ENCODE measurements at places on chromosomes 12 and 14.

DNA sequence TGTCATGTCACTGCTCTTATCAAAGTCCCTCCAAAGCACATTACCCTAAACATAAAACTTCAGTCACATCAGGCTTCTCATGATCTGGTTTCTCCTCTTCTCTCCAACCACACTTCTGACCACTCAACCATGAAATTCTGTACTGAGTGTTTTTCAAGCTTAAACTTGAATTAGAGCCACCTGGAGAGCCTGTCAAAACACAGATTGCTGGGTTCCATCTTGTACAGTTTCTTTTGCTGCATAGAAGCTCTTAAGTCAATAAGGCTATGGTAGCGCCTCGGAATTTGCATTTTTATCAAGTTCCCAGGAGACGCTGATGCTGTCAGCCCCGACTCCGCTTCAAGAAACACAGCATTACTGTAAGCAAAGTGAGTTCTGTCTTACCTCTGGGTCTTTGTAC, 16.4 kb upstream of the SRRM4 start:
- DNase-seq: no peak

- no peak for DNase-seq
These were observed 2.9 kb downstream of the TCHP start for GRCh38 chr12:109902891-109903418.

DNA sequence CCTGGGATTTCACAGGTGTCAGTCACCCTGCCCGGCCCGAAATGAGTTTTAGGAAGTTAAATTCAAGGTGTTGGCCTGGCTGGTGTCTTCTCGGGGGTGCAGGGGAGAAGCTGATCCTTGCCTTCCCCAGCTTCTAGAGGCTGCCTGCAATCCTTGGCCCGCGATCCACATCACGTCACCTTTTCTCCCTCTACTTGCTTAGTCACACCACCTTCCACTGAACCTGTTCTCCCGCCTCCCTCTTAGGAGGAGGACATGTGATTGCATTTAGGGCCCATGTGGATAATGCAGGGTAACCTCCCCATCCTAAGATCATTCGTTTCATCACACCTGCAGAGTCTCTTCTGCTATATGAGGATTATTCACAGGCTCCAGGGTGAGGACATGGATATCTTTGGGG, 25.4 kb upstream of the ATXN2 start:
- DNase-seq: no peak

- no peak for DNase-seq
These were observed 24.4 kb upstream of the CRACR2A start for GRCh38 chr12:3777206-3777809.

DNA sequence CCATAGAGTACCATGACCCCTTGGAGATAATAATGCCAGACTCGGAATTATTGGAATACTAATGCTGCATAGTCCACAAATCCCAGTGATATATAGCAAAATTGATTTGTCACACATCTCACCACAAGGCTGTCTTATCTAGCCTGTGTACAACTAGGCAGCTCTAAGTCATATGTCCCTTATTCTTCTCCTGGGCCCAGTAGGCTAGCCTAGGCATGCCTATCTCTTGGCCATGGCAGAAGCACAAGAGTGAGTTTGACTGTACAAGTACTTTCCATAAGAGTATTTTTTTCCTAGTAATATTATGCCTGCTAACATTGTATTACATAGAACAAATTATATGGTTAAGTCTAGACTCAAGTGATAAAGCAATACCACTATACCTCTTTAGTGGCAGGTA, 1122.1 kb upstream of the SEL1L start:
- no peak for DNase-seq

DNA sequence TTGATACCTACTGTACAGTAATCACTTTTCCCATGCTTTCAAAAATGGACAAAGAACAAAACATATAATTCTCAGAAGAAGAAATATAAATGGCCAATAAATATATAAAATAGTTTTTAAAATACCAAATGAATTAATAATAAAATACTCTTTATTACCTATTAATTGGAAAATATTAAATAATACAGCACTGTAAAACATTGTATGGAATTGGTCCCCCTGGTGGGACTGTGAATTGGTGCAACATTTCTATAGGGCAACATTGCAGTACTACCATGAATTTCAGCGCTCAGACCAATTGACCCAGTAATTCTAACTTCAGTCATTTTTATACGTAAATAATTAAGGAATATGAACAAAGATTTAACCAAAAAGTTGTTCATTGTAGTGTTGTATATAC, 162.6 kb downstream of the PELI2 start:
- no peak for DNase-seq

- DNase-seq: no peak
These were observed 721 bp upstream of the CTSG start for GRCh38 chr14:24576771-24577170.

GRCh38 chr14:92549859-92550230, 36.3 kb downstream of the RIN3 start:
- DNase-seq: no peak

DNA sequence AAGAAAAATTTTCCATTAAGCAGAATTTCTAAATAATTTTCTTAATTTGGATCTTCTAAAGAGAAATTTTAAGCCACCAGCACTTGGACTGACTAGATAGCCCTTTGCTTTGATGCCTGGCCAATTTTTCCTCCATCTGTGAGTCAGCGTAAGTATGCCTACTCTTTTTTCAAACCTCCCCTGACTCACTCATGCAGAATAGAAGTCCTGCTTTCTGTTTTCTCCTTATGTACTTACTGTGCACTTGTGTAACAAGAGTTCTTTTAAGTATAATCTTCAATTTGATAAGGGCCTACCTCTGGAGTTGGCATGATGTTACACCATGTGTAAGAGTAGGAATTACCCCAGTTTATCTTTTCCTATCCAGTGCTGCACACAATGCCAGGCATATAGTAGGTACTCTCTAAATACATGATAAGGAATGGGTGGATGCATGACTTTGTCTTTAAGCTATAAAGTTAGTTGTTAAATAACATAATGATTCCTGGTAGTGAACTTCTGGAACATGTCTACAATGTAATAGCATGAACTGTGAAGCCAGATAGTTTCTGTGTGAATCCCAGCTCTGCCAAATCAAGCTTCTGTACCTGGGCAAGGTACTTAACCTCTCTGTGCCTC, 329.6 kb downstream of the TMTC2 start:
- no peak for DNase-seq

- DNase-seq: no peak
These were observed 161.9 kb downstream of the CRADD start for GRCh38 chr12:93839064-93839463.

DNA sequence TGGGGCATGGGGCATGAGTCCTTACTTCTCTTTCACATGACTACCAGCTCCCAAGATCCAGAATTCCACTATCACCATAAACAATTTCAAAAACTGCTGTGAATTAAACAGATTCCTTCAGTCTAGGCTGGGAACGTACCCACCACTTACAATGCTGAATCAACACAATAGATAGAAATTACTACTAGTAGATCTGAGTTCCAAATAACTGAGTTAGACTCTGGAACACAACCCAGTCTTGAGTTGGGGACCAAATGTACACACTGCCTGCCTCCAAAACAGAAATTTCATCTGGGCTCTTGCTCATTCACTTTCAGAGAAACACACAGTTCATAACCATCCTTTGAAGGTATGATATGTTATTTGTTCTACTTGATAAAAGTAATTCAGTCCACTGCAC, 8.9 kb downstream of the CORO1C start:
- DNase-seq: no peak

DNA sequence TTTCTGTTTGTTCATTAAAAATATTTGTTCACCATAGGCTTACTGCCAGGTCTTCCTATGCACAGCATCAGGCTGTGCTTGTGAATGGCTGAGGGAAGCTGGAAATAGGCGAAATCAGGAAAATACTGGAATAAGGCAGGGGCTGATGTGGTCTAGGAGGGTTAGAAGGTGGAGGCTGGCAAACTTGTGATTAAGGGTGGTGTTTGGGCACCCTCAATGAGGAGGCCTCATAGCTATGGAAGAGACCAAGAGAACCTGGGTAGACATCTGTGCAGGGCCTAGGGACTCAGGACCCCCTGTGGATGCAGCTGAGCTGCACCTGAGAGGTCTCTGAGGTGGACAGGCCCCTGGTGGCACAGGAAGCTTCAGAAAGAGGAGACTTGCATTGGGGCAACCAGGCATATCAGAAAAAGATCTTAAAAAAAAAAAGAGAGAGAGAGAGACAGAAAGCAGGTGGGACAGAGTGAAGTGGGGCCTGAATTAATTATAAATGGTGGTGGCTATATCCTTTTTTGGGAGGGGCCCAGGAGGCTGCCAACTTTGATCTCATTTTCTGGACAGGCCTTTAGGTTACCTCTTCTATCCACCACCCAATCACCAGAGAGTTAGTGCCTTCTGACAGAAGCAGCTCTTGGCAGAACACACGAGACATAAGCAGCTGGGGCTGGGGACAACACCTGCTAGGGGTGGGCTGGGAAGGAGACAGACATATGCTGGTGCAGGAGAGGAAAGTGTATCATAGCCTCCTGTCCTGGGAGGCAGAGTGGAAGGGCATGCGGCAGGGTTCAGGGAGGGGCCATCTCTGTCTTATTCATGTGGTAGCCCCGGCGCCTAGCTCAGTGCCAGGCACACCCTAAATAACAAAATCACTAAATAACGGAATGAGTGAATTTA, 46.7 kb upstream of the ATP23 start:
- DNase-seq: no peak

DNA sequence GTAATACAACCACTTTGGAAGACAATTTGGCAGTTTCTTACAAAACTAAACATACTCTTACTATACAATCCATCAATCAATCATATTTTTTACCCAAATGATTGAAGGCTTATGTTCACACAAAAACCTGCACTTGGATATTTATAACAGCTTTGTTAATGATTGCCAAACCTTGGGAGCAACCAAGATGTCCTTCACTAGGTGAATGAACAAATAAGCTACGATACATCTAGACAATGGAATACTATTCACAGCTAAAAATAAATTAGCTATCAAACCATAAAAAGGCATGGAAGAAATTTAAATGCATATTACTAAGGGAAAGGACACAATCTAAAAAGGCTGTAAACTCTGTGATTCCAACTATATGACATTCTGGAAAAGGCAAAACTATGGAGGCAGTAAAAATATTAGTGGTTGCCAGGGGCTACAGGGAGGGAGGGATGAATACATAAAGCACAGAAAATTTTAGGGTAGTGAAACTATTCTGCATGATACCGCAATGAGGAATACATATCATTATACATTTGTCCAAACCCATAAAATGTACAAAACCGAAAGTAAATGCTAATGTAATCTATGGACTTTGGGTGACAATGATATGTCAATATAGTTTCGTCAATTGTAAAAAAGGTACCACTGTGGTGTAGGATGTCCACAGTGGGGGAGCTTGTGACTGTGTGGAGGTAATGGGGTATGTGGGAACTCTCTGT, 70.5 kb downstream of the GPR65 start:
- DNase-seq: no peak

DNA sequence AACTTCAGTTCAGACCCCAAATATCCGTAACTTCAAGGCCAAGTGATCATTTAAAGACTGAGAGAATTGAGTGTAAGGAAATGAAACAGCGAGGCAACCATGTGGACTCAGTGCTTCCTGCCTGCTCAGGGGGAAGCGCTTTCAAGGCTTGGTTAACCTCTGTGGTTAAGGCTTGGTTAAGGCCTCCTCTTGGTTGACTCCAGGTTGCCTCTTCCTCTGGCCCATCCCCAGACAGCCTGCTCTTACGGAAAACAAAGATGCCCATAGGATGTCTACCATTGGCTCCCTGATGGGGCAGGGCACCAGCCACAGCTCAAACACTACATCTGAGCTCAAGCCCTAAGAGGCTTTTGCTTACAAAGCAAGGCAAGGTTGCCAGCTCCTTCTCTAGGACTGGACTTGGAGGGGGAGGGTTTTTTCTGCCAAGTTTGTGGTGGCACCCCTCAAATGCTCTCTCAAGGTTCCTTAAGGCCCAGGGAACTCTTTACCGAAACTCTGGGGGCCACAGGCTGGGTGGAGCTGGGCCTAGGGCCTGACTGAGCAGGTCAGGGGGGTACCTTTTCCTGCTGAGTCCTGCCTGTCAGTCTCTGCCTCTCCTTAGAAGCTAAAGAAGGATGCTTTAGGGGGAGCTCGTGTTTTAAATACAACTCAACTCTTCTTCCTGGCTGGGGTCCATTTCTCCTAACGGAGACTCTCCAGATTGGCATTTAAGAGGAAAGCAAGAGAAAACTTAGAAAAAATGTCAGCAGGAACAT, 13.7 kb downstream of the COL2A1 start:
- no peak for DNase-seq

GRCh38 chr14:99232714-99233214, 39.2 kb downstream of the BCL11B start:
- DNase-seq: no peak

- DNase-seq: no peak
These were observed 4.9 kb upstream of the SLC2A3 start for GRCh38 chr12:7940906-7941305.

All from stimulated activated CD4-positive, alpha-beta T cell treated with anti-CD3 and anti-CD28 coated beads, Interleukin-12 subunit alpha, Interleukin-12 subunit beta, amount 100 ng/mL, for 4 hours (primary cell).